Right cardiac atrium (tissue), 5 donors: ENCODE measurements at places on chromosomes 6 and 20. TPM values are rescaled to one million over a fixed set of nuclear protein-coding genes. Genes with fewer than 3 reads are reported as not detected.

Gene FAM83C
- total RNA-seq, result not detected

Gene SIRPA
- 29.0 TPM for total RNA-seq

Gene ZFAND3
- total RNA-seq, result 82.3 TPM

Gene RFX6
- not detected for total RNA-seq

Gene FAM209A
- not detected for total RNA-seq

Gene NCOA6
- total RNA-seq, result 17.8 TPM

DNA sequence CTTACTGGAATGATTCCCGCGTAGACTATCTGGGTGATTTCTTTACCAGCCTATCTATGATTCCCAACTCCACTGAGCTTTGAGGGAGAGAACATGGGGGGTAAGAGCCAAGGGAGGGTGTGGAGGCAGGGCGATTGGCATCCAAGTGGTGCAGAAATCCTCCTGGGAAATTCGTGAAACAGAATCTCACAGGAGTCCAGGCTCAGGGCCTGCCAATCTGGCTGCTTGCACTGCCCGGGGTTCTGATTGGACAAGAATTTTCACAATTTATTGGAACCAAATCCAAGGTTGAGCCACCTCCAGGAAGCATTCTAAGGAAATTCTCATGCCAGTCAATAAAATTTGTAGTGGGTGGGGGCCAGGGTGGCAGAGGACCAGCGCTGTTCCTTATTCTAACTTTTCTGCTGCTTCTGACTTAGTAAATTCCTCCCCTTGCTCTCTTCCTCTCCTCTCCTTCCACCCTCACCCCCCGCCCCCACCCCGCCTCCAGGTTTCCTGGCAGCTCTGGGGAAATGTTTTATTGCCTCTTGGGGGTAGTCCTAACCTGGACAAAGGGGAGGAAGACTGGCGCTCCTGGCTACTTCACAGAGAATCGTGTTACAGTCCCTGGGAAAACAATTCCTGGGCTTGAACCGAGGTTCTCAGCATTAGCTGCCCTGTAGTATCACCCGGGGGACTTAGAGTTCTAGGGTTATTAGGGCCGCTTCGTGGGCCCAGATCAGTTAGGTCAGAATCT, 3.1 kb downstream of the BMP6 start:
- peak; percentile 45 for DNase-seq

DNA sequence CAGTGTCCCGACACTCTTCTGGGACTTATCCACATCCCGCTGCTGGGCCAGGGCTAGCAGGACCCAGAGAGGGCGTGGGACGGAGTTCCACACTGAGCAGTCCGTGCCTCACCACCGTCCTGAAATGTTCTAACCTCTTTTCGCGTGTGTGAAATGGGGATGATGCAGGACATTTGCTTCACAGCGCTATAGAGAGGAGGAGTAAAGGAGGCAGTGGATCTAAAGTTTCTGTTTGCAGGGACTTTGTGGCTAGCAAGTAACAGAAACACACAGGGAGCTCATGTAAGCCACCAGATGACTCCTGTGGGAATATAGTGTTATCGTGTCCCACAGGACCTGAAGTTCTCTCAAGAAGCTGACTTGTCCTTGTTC, 634 bp downstream of the ITPA start:
- no peak for DNase-seq

DNA sequence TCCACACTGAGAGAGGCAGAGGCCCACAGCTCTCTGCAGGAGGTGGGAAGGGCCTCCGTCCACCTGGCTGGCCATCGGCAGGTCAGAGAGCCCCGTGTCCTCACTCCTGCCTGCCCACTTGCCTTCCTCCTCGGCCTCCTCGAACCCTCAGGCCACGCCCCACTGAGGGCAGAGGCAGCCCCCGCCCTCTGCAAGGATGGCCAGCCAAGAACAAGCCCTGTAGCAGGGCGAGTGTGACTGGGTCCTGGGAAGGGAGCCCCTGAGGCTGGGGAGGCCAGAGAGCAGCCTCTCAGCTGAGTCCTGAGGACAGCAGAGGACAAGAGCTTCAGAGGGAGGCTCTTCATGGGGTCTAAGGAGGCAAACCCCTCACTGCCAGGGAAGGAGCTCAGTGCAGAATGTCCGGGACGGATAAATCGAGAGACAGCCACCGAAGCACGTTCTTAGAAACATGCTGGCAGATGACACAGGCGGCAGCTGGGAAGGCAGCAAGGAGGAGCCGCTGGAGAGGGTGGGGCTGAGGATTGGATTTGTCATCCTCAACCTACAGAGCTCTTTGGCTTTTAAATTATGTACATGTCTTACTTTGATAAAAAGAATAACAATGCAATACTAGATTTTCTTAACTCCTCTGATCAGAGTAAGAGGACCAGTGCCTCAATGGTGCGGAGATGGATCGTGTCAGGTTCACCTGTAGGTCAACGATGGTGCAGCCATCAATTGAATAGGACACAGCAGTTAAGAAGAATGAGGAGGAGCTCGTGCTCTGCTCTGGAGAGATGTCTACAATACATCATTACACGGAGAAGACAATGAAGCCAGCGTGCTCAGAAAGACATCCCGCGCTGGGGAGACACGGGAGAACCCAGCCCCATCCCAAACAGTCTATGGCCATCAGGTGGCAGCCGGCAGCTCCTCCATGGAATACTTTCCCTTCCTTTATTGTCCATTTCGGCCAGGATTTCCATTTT, 53.0 kb downstream of the GNAS-AS1 start:
- no peak for DNase-seq

- no peak for DNase-seq
Measured at GRCh38 chr20:43448748-43449535, 8.8 kb upstream of the SRSF6 start.

DNA sequence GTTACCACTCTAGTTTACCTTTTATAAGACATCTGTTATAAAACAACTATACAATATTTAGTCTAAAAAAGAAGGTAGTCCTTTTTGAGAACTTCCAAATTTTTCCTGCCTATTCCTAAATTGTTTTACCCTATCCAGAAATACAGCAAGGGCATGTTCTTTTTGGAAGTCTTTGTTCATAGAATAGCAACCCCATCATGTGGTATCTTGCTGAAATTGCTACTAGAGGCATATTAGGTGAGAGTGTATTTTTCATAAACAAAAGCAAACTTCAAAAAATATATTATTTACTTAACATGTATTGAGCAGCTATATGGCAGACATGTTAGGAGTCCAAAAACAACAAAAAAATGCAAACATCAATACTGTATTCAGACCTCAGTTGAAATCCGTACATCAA, 371.8 kb upstream of the NRSN1 start:
- no peak for DNase-seq

- no peak for DNase-seq
Measured at GRCh38 chr6:91020744-91021143, 433.9 kb upstream of the MAP3K7 start.

- DNase-seq, result no peak
Measured at GRCh38 chr20:44961011-44961869, 1.0 kb upstream of the TOMM34 start.

- no peak for DNase-seq
Measured at GRCh38 chr20:14773486-14773885, 436.1 kb upstream of the FLRT3 start.

DNA sequence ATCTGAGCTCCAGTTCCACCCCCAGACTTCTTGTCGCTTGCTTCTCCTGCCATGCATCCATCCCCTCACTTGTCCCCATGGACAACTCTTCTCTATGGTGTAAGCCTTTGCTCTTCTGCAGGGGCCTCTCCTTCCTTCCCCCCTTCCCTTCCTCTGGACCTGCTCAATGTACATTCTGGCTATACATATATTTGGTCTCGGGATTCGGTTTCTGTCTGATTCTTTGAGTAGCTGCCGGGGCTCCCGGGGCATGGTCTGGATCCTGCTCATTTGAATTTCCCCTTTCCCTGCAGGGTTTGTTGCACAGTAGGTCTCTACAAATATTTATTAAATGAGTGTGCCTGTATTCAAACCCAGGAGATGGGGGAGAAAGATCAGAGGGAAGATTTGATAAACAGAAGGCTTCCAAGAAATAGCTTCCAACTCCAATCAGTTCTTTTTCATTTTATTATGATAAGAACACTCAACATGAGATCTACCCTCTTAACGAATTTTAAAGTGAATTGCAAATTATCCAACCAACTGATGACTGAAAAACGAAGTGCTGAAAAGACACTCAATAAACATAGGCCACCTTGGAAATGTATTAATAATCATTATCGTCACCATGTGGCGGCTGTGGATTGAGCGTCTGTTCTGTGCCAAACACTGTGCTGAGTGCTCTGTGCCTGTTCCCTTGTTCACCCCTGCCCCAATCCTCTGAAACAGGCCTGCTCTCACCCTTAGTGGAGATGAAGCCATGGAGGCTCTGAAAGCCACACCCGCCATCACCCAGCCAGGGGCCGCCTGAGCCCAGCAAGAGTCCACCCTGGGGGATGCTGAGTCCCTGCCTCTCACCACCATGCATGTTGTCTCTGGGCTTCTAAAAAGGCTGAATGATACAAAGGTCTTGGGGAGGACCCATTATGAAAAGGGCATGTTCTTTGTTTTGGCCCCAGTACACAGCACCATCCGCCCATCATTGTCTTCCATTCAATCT, 34.3 kb upstream of the APCDD1L start:
- no peak for DNase-seq

DNA sequence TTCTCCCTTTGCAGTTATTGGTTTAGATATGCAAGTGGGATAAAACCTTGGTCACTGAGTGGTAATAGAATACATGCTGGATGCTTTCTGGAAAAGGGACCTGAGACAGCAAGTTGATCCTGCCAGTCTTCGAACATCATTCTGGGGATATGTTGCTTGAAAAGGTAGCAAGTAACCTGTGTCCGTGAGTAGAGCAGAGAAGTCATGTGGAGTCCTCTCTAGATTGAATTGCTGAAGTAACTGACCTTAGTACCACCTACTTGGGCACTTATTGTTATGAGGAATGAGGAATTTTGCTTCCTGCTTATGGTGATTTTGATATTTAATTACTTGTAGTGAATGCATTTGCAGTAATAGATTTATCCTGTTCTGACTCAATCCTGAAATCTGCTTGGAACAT, 367.3 kb upstream of the IMPG1 start:
- no peak for DNase-seq
